CD4-positive, alpha-beta T cell treated with Interferon alpha-2 for 1 hour (primary cell): ENCODE measurements at places on chromosomes 6 and 20.

GRCh38 chr20:60581606-60582115 is 623.4 kb downstream of the CDH26 start:
- DNase-seq: no peak

- DNase-seq: peak; percentile 56
These were observed 3.5 kb downstream of the NDUFAF5 start for GRCh38 chr20:13788167-13788834.

DNA sequence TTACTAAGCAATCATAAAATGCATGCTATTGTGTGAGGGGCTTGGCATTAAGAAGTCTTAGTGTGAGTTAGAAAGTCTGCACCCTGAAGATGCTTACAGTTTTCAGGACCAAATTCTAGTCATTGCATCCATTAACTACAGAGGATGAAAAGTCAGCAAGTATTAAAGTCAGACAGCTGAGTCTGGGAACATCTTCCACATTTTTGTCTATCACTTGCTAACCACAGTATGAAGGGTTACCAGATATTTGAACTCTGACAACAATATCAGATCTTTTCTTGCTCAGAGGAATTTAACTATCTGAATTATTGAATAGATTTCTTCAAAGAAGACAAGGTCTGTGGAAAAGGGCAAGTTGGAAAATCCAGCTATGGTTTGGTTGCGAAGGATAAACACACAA is 264.4 kb downstream of the BTBD9 start:
- DNase-seq: no peak

DNA sequence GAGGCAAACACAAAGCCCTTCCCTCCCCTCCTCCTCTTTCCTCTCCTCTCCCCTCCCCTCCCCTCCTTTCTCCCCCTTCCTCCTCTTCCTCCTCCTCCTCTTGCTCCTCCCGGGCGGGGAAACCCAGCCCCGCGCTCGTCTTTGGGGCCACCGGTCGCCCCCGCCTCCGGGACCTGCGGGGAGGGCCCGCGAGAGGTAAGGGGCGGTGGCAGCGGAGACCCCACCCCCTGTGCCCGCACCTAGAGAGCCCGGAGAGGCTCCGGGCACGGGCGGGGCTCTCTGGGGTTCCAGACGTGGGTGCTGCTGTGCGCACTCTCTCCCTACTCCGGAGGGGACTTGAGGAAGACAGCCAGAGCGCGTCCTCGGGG is at the start of gene RIN2:
TSS of gene RIN2 (plus strand) at position 126 of the 368 bp plus-strand sequence. CDS start 131,344 bp downstream, outside the sequence.
- DNase-seq: no peak

DNA sequence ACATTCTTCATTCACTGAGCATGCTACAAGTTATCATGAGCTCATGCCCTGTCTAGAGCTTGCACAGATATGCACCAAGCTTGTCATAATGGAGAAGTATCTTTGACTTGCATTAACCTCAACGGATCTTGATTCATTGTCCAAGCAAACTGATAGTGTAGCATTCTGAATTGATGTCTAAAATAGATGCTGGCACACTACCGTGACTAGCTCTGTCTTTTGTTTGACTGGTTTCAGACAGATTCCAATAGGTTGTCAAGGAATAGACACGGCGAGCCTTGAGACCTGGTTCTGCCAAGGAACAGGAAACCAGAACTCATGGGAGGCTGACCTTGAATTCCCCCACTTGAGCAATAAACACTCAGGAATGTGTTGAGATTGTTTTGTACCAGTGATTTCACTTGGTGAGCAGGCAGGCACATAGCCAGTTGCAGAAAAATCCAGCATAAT is 1153.1 kb upstream of the GJE1 start:
- no peak for DNase-seq

DNA sequence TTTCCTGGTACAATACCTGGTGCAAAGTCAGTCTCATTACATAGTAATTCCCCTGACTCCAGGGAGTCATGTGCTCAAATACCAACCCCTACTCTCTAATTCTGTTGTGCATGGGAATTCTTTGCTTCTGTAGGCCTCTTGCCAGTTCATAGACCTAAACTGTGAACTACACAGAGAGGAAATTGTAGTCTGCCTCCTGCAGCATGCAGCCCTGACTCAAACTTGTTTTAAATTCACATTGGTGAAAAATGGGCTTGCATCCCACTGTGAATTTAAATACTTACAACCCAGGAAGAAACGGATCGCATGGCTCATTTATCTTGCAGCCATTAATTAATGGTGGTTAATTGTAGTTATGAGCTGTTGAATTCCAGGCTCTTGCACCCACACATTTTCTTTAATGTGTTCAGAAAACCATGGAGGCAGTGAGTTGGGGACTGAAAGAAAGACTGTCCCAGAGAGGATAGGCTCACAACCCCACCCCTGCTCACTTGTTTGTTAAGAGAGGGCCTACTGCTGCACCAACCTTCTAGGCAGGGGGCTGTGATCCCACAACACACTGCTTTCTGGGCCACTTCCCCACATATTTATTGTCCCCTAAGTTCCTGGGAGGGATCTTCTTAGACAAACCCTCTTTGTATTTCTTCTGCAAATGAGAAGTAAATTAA is 579.1 kb downstream of the DHX35 start:
- DNase-seq: no peak

GRCh38 chr6:46757214-46757596 is 10.5 kb downstream of the ANKRD66 start:
- no peak for DNase-seq

- peak; percentile 66 for DNase-seq
These were observed 14.7 kb downstream of the UST start for GRCh38 chr6:148761527-148762011.

GRCh38 chr6:144161975-144162374 is 11.7 kb downstream of the STX11 start:
- no peak for DNase-seq

- DNase-seq: no peak
These were observed 255.3 kb downstream of the EPM2A start for GRCh38 chr6:145480024-145480423.

DNA sequence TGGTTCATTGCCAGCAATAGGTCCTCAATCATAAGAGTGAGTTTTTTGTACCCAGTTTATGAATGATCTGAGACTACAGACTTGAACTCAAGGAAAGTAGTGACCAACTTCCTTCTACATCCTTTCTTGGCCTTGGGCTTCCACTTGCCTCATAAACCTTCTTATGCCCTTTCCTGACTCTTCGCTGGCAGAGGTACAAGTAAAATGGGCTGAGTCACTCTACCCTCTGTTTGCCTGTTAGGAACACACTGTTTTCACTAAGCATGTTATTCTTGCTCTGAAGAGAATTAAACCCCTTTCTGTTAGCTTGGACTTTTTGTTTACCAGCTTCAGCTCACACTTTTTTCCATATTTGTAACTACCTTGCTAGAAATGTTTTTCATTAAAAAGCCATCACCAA is 74.4 kb downstream of the PKHD1 start:
- no peak for DNase-seq

DNA sequence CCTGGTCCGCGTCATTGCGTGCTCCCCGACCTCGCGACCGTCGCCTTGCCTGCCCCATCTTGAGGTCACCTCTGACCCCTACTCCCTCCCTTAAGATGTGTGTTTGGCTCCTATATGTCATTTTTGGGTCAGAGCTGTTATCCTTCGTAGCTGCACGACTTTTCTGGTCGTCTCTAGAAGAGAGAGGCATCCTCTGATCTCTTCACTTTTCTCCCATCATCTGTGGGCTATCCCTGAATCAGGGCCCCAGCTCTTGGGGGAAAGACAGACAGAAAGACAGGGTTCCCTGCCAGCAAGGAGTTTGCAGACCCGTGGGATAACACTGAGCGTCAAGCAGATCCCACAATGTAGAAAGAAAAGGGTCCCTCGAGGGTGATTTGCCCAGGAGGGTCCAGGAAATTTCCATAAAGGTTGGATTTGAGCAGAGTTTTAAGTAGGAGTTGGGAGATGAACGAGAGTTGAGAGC is 555 bp downstream of the FAM120B start:
- DNase-seq: no peak

- DNase-seq: no peak
These were observed 111.0 kb downstream of the SOBP start for GRCh38 chr6:107600936-107601335.

GRCh38 chr20:16349523-16350260 is 223.6 kb downstream of the KIF16B start:
- DNase-seq: no peak

DNA sequence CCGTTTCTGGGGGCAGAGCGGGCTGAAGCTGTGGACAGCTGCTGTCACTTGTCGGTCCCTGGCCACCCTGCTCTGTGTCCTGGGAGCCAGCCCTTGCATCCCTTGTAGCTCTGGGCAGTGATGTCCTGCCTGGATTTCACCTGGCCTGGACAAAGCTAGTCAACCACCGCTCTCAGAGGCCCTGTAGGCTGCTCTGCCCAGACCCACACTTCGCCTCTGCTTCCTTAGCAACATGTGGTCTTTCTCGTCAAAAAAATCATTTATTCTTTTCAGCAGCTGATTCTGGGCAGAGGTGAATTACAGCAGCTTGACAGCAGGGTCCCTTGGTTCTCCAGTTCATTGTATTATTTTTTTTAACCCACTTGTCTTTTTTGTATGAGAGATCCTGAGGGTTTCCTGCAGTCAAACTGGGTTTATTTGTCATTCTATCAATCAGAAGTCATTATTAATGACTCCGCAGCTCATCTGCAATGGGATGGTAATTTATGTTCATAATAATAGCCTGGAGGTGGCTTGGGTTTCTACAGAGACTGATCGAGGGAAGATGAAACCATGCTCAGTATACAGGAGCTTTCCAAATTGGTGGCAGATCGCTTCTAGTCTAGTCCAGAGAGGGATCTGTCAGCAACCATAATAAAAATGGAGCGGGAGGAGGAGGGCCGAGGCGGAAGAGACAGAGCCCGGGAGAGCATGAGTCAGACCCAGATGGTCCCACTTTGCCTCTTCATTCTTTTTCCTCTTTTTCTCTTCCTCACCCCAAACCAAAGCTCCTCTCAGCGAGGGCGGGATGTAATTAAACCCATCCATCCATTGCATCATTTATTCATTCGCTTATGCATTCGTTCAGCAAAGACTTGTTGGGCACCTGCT is 22.4 kb downstream of the EDN3 start:
- no peak for DNase-seq

DNA sequence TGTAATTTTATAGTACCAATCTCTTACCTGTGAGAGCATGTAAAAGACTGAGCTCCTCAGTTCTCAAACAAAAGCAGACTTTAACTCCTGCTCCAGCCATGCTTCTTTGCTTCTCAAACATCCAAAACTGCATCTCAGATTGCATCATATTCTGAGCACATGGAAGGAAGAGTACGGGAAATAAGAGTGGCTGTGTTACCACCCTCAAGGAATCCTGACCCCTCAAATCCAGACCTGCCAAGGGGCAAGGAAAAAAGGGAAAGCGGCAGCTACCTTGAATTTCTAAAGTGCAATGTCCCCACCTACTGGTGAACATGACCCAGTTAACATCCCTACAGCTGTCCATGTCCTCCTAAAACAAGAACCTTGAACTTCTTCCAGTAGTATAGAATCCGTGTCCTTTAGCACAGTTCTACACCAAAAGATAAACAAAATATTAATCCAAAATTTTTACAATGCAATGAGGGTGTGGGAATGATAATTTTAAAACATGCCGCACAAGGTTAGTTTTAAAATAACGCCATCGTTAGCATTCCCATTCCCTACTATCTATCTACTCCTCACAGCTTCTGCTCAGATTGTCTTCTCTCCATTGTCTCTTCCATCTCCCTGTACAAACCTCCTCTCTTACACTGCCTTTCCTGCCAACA is 34.1 kb upstream of the HLA-DQB1 start:
- DNase-seq: peak; percentile 27
